Activated T-helper 1 cell treated with anti-CD3 and anti-CD28 coated beads, Interleukin-2, amount 50 U/mL, for 16 hours (primary cell): ENCODE measurements at places on chromosomes 7 and 10.

DNA sequence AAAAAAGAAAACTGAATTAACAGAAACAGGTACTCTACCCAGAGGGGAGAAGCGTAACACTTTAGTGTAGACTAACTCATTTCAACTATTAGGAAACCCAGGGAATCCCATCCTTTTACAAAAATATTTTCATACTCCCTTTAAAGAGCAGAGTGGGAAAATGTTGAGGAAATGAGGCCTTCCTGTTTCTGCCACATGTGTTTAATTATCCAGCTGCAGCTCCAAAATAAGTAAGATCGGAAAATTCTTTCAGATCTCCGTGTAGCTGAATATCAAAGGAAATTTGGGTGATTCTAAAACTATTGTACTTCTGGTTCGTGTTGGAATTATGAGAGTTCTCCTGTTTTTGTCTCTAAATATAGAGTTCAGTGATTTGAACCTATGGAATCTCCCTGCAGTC, 58.0 kb upstream of the CAV2 start:
- no peak for DNase-seq

- DNase-seq, result no peak
Measured at GRCh38 chr7:117124591-117125220, 171.4 kb downstream of the ST7 start.

DNA sequence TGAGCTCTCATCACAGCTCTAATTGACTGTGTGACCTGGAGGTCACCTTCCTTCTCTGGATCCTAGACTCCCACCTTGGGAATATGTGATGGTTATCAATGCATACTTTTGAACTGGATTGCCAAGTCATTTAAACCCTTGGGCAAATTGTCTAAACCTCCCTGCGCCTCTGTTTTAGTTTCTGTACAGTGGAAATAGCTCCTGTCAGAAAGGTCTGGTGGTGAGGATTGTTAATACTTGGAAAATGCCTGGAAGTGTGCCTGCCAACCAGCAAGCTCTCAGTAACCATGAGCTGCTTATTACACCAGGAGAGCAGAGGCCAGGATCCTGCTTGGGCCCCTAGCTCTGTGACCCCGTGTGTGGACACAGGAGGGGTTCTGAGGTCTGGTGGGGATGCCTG, 108.7 kb upstream of the PPIF start:
- no peak for DNase-seq

DNA sequence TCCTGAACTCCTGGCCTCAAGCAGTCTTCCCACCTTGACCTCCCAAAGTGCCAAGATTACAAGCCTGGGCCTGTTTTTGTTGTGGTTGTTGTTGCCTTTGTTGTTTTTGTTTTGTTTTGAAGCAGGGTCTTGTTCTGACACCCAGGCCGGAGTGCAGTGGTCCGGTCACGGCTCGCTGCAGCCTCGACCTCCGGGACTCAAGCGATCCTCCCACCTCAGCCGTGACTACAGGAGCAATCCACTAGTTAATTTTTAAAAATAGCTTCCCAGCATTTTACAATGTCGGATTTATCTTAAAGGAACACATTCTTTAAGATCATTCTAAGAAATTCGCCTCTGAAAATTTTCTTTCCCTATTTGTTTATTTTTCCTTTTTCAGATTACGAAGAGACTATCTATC, 27.7 kb upstream of the AP5Z1 start:
- no peak for DNase-seq

DNA sequence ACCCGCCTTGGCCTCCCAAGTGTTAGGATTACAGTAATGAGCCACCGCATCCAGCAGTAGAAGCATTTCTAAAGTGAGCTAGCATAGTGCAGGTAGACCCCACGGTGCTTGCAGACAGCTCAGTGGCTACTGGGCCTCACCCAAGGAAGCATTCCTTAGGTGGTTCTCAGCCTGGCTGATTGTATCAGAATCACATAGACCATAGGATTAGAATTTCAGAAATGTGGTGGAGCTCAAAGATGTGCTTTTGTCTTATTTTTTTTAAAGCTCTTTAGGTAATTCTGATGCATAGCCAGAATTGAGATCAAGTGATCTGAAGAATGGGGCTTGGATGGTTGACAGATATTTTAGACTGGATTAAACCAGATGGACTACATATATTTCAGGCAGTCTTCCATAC, 10.9 kb downstream of the ANLN start:
- no peak for DNase-seq

DNA sequence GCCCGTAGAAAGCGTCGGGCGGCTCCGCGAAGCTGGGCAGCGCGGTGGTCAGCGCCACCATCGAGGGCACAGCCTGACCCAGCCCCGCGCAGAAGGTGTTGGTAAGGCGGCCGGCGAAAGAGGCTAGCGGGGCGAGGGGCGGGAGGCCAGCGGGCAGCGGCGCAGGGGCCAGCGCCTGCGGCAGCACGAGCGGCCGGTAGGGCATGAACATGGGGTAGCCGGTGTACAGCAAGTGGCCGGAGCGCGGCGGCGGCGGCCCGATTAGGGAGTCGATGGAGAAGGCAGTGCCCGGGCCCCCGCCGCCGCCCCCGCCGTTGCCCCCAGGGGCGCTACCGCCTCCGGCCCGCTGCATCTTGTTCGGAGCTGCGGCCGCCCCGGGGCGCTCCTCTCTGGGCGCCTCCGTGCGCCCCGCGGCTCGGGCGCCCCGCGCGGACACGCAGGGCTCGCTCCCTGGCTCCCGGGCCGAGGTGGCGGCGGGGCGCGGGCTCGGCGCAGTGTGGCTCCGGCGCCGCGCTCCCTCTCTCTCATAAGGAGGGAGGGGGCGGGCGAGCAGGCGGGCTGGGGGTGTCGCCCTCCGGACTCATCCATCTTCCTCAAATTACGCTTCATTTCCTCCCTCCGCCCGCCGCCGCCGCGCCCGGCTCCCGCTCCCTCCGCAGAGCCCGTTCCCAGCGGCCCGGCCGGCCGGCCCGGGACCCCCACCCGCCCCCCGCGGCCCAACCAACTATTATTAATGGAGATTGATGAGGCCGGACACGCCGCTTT, at the start of gene GBX1:
Gene GBX1, minus strand, starts transcription at position 498 of the 765 bp plus-strand sequence. Its CDS starts 146 bp downstream, at position 352.
- DNase-seq, result no peak

DNA sequence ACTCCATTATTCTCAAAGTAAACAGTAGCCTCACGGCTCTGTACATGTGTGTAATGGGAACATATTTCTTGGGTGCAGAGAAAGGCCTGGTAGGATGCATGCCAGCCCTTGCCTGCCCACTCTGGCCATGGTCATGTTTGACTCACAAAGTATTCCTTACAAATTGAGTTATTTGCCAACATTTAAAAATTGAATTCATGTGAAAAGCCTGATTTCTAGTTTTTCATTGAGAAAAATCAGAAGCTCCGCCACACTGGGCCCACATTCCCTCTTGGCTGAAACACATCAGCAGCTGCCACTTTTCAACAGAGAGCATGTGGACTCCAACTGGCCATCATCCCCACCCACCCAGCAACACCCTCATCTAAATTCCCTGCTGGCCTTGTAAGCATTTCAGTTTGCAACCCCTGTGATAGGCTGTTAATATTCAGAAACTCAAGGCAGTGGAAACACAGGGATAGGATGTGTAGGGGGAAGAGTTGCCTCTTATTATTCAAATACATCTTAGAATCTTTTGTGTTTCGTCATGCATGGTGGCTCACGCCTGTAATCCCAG, 40.9 kb downstream of the CDH23 start:
- no peak for DNase-seq

DNA sequence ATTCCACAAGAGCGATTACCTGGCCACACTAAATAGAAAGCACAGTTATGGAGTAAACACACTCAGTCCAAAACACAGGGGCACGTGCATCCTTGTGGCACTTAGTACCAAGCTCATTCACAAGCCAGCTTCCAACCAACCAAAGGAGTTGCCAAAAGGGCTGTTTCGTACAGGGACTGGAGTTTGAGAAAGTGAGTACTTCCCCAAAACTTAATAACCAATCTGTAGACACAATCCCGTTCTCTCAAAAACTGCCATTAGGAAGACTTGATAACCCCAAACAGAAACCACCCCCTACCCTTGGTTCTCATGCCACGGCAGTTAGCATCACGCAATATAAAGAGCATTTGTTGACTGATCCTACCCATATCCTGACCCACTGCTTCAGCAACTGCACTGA, 166.2 kb upstream of the ASAH2 start:
- no peak for DNase-seq

DNA sequence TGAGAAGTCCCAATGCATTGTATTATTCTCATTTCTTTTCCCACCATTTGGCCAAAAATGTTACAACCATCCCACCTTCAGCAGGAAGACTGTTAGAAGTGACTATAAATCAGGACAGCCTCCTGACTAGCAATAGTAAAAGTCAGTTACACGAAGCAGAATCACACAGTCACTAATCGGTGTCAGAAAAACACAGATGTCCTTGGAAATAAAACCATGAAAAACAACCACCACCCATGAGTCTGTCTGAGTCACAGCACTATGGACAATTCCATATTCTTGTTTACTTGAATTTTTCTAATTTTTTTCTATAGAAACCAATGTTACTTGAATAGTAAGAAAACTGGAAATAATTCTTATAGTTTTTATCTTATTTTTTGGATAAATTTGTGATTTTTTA, 81.9 kb upstream of the FRMD4A start:
- no peak for DNase-seq
